ENCODE measurements at places on chromosomes 5 and 9.

DNA sequence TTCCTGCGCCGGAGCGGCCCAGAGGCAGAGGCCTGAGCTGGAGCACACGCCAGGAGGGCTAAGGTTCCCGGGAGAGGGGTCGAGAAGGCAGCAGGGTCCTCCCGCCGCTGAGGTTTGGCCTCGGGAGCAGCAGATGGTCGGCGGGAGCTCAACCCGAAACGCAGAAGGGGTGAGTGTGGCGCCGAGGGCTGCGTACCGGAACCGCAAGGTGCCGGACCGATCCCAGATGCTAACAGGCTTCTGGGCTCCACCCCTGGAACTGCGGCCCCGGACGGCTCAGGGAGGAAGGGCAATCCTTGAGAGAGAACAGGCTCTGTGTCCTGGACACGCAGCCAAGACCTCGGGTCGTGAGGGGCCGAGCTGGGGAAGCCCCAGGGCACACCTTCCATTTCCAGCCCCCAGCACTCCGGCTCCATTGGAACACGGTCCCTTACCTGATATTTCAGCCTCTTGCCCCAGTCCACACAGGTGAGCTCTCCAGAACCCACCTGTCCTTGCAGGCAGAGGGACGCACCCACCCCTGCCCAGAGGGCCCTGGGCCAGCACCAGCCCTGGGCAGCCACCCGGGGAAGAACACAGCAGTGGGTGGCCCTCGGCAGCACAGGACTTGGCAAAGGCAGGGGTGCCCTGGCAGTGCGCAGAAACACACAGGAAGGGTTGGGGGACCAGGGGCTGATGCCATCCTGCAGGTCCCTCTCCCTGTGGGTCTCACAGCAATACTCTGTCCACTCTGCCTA lies 1.4 kb downstream of the LHX3 start:
- DNase-seq: no peak

GRCh38 chr9:3992924-3993323 lies 306.9 kb downstream of the GLIS3 start:
- DNase-seq: no peak

DNA sequence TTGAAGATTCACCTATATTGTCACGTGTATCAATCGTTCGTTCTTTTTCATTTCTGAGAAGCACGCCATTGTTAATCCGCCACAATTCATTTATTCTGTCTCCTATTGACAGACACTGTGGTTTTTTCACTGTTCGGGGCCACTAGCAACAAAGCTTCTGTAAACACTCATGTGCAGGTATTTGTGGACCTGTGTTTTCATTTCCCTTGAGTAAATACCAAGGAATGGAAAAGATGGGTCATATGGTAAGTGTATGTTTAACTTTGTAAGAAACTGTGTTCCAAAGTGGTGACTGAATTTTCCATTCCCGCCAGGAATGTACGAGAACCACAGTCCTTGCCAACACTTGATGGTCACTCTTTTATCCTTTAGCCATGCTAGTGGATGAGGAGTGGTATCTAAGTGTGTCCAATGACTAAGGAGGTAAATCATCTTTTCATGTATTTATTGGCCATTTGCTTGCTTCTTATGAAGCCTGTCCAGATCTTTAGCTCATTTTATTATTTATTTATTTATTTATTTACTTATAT lies 10.7 kb downstream of the ABO start:
- no peak for DNase-seq

DNA sequence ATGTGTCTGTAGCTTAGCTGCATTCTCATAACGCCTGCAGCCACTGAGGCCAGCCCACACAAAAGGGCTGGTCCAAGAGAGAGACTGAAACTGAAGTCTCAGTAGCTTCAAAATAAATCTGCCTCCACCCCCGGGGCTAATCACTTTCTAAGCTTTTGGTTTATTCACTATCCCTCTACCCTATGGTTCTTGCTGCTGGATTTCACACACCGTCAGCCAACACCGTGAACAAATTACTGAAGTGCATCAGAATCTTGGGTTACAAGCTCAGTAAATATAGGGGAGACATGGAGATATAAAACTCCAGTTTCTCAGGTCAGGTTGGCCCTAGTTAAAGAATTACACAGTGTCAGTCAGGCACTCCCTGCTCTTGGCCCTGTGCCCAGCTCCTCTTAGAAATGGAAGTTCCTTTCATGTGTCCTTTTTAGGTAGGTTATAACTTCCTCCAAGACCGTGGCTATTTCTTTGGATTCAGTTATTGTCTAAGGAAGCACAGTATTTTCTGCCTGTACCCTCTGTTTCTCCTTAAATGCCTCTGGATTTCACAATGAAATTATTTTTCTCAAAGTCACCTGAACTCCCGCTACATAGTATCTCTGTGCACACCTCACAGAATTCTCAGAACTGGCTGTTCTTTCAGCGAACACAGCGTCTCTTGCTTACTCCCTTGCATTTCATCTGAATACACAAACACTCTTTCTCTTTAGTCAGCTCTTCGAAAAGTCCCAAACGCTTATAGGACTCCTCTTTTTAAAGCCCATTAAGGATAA lies 112.5 kb downstream of the FAM174A start:
- DNase-seq: no peak

DNA sequence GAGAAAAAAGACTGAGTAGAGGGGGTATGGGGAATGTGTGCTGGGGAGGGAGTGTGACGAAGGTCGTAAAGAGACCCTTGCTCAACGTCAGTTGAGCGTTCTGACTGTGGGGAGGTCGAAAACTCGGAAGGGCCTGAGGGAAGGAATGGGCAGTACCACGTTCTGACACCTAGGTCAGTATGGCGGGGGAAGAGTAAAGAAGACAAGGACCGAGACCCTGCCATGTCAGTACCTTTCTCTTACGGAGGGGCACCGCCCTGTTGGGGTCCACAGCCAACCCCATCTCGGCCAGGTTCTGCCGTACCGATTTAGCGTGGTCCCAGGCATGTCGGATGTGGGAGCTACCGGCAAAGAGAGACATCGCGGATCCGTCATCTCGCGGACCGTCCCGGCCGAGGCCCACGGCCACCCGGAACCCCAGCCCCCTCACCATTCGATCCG lies 375 bp downstream of the NOP16 start:
- DNase-seq: no peak

DNA sequence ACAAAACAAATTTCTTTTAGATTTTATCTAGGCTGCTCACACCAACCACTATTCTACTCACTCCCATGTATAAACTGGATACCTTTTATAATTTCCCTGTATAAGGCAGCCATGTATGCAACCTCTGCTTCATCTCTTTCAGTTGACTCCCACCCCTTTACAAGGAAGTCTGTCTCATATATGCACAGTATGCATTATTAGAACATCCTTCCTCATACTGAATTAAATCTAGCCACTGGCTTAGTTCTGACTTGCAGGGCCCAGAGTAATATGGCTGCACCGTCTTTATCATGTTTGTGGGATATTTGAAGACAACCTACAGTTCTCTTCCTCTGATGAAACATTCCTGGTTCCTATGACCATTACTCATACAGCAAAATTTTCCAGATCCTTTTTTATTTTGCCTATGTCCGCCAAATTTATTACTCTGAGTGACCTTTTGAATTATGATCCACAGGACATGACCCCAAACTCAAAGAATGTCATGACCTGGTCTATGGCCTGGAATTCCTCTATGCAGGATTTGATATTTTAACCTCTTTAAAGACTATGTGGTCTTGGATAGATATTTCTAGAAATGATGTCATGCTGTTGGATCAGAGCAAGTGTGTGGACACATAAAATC lies 76.6 kb upstream of the ITGA1 start:
- no peak for DNase-seq

DNA sequence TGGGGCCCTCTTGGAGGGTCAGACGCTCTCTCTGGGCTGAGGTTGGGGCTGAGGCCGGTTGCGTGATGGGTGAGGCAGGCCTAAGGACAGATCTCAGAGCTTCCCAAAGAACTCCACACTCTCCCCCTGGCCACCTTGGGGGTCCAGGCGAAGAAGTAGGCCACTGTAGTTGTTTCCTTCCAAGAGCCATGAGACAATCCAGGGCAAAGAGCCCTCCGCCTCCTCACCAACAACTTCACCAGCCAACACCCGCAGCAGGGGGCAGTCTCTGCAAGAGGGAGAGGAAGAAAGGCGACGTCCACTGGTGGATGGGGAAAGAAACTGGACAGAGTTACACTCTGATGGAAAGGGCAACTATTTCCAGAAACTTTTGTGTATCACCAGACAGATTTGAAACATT lies 10.7 kb downstream of the SLC35A4 start:
- no peak for DNase-seq

- no peak for DNase-seq
These were observed 39.1 kb downstream of the SHLD3 start for GRCh38 chr5:65663804-65664521.

DNA sequence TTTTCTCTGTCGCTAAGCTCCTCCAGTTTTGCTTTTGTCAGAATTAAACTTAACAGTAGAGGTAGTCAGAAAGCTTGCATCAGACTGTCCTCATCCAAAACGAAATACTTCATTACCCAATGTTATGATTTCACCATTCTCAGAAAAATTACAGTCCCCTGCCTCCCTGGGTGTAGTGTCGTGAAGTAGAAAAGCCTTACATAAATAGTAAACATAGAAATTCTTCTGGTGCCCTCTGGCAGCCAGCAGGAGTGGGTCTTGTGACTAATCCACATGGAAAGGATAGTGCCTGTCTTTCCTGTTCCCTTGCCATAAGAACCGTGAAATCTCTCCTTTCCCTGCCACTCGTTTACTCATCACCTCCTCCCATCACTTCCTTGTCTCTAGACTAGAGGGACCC lies 230.6 kb downstream of the GNA14 start:
- DNase-seq: no peak

- no peak for DNase-seq
These were observed 561 bp downstream of the SEC61B start for GRCh38 chr9:99222416-99223270.

DNA sequence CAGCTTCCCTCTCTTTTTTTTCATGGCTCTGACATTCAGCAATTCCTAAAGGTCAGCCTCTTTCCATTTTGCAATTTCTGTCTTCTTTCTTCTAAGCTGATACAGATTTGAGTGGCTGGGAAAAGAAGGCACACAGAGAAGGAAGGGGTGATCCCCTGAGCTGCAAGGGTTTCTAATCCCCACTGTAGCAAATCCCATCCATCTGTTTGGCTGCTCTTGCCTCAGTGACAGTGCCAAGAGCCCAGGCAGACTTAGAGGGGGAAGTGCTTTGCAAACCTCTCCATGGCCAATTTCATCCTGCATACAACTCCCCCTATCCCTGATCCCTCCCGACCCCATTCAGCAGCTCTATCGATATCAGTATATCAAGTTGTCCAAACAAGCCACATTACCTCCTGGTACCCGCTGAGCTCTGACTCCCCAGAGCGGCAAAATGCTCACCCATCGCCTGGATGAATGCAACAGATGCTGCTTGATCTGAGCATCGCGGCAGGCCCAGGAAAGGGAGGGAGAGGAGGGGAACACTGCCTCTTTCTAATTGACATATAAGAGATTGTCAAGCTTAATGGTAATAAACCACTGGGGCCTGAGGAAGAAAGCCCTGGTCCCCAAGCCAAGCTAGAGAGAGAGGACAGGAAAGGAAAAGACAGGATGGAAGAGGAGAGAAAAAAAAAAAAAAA lies 268.9 kb downstream of the ASTN2 start:
- DNase-seq: no peak

DNA sequence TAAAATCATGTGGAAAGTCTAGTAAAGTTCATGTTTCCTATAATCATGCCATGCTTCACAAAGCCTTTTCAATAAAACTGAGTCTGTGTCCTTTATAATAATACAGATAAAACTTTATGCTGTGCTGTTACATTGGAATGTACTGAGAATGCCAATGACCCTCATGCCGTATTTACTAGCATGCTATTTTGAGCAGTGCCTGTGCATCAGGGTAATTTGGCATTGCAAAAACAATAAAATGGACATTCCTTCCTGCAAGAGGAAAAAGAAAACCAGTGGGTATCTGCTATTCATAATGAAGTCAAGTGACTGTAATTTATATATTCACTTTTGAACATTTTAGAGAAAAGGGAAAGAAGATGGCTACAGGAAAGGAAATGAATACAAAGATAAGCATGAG lies 159.0 kb downstream of the PBX3 start:
- DNase-seq: no peak

- DNase-seq: peak; percentile 22
These were observed 15.0 kb upstream of the PTBP3 start for GRCh38 chr9:112348257-112349007.

GRCh38 chr5:149581931-149582768 lies 852 bp downstream of the ARHGEF37 start:
- DNase-seq: no peak

GRCh38 chr9:126698756-126699155 lies 85.0 kb downstream of the LMX1B start:
- DNase-seq: no peak

GRCh38 chr5:170283296-170283695 lies 14.3 kb downstream of the LCP2 start:
- DNase-seq: no peak

- DNase-seq: no peak
These were observed 6.9 kb downstream of the ERMP1 start for GRCh38 chr9:5825895-5826622.

GRCh38 chr9:119273984-119274665 lies 95.1 kb downstream of the BRINP1 start:
- no peak for DNase-seq

DNA sequence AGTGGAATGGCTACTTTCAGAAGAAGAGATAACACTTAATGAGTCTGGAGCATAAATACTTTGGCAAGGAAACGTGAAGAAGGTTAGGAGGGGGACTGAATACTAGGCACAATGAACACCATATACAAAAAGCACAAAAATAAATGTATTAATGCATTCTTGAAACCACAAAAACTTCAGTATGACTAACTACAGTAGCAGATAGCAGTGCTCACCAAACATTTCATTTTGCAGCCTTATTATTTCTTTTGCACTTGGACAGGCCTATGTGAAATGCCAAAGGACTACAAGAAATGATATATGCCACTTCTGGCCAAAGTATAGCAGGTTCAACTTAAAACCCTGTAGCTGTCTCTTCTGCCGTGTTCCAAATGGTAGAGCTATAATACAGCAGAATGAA lies 26.3 kb downstream of the UBQLN1 start:
- no peak for DNase-seq

GRCh38 chr5:82045554-82046275 lies 73.9 kb downstream of the ATG10 start:
- no peak for DNase-seq

GRCh38 chr5:137118629-137119028 lies 380.5 kb downstream of the SPOCK1 start:
- DNase-seq: no peak

Data from stimulated activated CD8-positive, alpha-beta memory T cell treated with anti-CD3 and anti-CD28 coated beads, Interleukin-4, amount 100 ng/mL, for 1 hour (primary cell).